ENCODE measurements at places on chromosomes 4 and X.

DNA sequence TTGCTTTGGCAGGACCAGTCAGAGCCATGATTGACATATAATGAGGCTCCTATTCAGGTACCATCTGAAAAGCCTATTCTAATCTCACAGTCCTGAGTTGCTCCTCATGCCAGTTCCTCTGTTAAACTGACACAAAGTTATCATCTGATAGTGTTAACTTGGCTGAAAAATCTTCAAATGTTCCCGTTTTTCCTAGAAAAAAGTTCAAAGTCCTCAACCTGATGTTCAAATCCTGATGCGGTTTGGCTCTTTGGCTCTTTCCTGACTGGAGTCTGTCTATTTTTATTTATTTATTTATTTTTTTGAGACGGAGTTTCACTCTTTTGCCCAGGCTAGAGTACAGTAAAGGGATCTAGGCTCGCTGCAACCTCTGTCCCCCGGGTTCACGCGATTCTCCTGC lies 244.2 kb downstream of the ANKRD50 start:
- no peak for DNase-seq

GRCh38 chr4:86556791-86557415 lies 37.2 kb upstream of the PTPN13 start:
- DNase-seq, result no peak

GRCh38 chr4:104064646-104065577 lies 345.1 kb upstream of the TACR3 start:
- no peak for DNase-seq

DNA sequence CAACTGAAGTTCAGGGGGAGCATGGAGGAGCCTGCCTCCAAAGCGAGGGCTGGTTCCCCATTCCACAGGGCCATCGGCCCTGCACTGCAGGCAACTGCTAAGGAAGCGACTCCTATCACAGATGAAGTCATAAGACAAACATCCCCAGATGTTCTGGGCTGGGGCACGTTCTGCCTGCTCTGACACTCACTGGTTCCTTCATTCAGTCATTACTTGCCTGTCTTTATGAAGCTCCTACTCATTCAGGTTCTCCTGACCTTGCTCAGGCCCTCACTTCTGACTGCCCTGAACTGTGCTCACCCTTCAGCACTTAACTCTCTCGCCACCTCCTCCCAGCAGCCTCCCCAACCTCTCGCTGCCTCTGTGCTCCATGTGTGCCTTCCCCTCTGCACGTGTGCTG lies 2.5 kb upstream of the SLC2A9 start:
- no peak for DNase-seq

GRCh38 chr4:23811161-23811560 lies 78.7 kb downstream of the PPARGC1A start:
- no peak for DNase-seq

DNA sequence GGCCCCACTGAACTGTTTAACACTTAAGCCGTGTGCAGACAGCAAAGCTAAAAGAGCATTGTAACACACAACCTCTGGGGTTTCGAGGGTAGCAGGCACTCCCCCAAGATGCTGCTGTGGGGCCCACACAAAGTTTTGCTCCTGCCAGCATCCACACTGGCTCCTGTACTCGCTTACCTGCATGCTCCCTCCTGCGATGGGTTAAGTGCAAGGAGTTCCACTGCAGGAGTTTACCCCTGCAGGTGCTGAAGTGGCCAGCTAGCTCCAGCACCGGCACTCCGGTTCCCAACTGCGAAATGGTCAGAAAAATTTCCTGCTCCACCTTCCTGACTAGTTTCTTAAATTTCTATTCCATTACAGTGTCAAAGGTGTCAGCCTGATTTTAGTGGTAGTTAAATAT lies 443.5 kb downstream of the PCDH10 start:
- no peak for DNase-seq

GRCh38 chr4:177271091-177271490 lies 38.6 kb upstream of the NEIL3 start:
- DNase-seq, result no peak

- no peak for DNase-seq
Measured at GRCh38 chrX:139930916-139931645, 1.8 kb downstream of the ATP11C start.

- no peak for DNase-seq
Measured at GRCh38 chr4:94920369-94920768, 162.6 kb downstream of the BMPR1B start.

- peak; percentile 23 for DNase-seq
Measured at GRCh38 chr4:86960557-86960961, 25.7 kb downstream of the AFF1 start.

- no peak for DNase-seq
Measured at GRCh38 chr4:20847124-20847747, 147.0 kb downstream of the PACRGL start.

DNA sequence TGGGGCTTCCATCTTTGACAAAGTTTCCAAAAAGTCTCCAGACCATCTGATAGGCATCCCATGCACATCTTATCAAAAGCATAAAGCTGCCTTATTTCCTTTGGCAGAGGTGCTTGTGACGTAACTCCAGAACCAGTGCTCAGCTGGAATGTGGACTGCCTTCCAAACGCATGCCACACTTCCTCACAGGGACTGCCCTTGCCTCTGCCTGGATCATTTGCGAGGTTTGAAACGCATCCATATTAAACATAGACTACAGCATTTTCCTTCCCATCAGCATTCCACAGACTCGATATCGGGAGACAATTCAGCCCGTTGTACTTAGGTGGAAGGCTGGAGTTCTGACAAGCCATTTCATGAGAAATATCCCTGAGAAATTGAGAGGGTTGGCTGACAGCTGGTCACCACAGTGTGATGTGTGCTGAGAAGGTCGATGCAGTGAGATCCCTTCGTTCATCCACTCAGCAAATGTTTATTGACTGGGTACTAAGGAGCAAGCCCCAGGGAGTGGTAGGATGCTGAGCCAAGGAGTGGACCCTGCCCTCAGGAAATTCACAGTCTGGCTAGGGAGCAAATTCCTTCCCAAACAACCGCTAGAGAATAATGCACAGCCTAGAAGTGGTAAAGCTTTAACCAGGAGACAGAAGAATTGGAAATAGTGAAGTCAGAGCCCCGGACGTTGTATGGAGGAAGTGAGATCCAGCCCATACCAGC lies 376.0 kb downstream of the BCOR start:
- DNase-seq, result peak; percentile 61

GRCh38 chr4:85218756-85219155 lies 252.3 kb upstream of the WDFY3 start:
- DNase-seq, result no peak

DNA sequence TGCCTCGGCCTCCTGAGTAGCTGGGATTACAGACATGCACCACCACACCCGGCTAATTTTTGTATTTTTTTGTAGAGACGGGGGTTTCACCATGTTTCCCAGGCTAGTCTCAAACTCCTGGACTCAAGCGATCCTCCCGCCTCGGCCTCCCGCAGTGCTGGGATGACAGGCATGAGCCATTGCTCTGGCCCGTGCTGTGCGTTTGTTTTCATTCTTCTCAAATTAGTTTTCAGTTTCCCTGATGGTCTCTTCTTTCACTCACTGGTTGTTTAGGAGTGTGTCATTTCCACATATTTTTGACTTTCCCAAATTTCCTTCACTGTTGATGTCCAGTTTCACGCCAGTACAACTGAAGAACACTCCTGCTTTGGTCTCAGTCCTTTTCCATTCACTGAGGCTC lies 31.8 kb downstream of the SH3TC1 start:
- no peak for DNase-seq

DNA sequence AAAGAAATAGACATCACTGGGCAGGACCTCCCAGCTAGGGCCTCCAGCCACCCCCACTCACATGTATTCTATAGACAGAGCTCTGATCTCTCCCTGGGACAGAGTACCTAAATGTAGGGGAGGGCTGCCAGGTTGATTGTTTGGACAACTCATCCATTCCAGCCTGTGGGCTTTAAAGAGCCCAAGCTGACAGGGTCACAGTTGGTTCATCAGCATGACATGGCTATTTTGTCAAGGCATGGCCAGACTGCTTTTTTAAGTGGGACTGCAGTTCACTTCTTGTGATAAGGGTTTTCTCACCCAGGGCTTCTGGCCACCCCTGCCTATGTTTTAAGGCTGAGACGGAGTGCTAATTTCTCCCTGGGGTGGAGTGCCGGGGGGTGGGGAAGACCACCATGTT lies 63.3 kb downstream of the KLHL4 start:
- DNase-seq, result no peak

DNA sequence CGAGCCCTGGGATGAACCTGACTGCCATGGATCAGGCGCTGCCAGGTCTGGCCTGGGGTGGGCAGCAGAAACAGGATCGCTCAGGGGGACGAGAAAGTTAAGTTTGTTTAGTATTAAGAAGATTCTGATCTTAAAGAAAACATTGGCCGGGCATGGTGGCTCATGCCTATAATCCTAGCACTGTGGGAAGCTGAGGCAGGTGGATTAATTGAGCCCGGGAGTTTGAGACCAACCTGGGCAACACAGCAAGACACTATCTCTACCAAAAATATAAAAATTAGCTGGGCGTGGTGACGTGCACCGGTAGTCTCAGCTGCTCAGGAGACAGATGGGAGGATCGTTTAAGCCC lies 696 bp upstream of the FLNA start:
- no peak for DNase-seq

- no peak for DNase-seq
Measured at GRCh38 chr4:95220205-95221175, 328.3 kb downstream of the UNC5C start.

DNA sequence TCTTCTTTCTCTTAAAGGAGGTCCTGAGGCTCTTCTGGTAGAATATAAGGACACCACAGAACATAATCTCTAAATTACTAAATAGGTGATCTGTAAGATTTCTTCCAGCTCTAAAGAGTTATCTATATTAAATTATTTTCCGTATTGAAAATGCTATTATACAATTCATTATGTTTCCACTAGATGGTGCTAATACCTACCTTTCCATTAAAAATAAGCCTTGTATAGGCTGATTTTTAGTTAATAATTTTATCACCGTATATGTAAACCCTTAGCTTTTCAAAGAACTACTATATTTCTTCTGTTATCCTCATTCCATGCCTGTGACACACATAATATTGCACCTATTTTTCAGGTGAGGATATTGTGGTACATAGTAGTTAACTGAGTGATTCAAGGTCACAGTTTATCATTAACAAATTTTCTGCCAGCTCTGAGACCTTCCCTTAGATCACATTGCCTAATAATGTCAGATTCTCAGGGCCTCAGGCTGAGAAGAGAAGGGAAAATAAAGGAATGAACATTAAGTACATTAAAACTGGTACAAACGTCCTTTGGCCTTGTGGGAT lies 138.8 kb downstream of the TEX11 start:
- no peak for DNase-seq

GRCh38 chr4:108644237-108644636 lies 6.2 kb upstream of the OSTC start:
- DNase-seq, result no peak

GRCh38 chr4:146506272-146506671 lies 15.5 kb downstream of the SLC10A7 start:
- no peak for DNase-seq

- no peak for DNase-seq
Measured at GRCh38 chr4:99828477-99828876, 11.8 kb downstream of the DAPP1 start.

DNA sequence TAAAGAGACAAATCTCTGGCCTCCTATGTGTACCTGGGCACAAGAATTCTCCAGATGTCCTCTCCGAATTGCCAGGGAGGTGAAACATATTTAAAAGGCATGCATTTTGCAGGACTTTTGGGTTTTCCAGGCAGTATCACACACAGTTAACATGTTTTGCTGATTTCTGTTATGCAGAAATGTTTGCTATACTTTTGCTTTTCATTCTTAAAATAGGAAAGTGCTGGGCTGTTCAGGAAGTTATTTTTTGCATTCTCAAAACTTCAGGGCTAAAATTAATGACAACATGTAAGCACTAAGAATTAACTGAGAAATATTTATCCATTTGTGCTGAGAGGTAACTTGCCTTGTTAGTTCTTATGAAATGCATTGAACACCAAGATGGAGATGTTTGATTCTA lies 390.7 kb upstream of the CTSO start:
- DNase-seq, result no peak
